Breast epithelium (tissue), 4 donors: ENCODE measurements at places on chromosomes 6 and 20. TPM values are rescaled to one million over a fixed set of nuclear protein-coding genes. Genes with fewer than 3 reads are reported as not detected.

BMP5 gene
- total RNA-seq = 5.1 TPM

RAB44 gene
- total RNA-seq = 1.9 TPM

- no peak for DNase-seq
Observed at GRCh38 chr20:9241721-9242427, 173.0 kb downstream of the PLCB4 start.

DNA sequence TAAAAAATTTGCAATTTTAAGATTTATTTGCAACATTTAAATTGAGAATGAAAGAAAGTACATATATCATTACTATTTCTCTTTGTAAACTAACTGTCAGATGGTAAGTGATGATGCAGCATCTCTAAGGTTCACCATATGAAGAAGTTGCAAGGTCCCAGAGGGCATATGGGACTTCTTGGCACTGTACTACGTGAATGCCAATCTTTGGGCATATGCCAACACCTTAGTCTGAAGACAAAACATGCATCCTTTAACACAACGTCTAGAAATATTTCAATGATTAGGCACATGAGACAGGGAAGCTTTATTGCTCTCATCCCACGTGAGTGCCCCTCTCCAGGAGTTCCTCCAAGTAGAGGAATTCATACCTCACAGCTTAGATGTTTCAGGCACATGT lies 66.8 kb downstream of the CDK19 start:
- no peak for DNase-seq

GRCh38 chr6:14682812-14683211 lies 563.1 kb upstream of the JARID2 start:
- no peak for DNase-seq

DNA sequence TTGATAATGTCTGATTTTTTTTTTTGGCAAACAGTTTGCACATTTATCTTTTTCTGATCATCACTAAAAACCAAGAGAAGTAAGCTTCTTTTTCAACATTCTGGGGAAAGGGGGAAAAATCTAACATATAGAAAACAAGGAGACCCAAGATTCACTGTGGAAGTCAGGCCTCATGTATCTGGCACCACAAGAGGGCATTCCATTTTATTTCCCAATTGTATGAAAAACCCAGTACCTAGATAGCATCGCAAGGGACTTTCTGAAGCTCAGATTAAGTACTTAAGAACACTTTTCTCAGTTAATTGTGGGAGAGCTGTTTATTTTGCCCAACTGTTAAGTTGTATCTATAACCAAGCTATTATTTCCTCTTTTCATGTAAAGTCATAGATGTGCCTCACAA lies 152.9 kb downstream of the KLHL32 start:
- DNase-seq = no peak

DNA sequence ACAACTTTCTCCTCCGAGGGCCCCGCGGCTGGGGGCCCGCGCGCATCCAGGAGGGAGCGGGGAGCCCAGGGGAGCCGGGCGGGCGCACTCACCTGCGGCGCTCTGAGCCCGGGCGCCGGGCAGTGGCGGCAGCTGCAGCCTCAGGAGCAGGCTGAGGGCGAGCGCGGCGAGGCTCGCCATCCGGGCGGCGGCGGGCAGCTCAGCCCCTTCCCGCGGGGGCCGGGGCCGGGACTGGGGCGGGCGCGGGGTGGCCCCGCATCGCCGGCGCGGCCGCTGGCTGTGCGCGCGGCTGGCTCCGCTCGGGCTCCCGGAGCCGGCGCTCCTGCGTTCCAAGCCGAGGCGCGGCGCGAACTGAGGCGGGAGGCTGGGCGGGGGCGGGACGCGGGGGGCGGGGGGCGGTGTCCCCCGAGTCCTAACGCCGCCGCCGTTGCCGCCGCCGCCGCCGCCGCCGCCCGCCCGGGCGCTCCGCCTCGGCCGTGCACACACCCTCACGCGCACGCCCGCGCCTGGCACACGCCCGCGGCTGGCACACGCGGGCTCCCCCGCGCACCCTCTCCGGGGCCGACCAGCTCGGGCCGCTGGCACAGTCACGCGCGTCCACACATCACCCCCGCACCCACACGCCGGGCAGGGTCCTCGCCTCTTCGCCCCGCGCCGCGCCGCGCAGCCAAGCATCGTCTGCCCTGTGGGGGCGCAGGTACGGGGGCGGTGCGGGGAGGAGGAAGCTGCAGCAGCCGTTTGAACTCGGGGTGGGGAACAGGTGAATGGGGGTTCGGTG lies at the start of gene PTPRT:
PTPRT (minus strand) TSS at position 353 of the 778 bp plus-strand sequence; CDS start at position 180, 173 bp downstream.
- no peak for DNase-seq

DNA sequence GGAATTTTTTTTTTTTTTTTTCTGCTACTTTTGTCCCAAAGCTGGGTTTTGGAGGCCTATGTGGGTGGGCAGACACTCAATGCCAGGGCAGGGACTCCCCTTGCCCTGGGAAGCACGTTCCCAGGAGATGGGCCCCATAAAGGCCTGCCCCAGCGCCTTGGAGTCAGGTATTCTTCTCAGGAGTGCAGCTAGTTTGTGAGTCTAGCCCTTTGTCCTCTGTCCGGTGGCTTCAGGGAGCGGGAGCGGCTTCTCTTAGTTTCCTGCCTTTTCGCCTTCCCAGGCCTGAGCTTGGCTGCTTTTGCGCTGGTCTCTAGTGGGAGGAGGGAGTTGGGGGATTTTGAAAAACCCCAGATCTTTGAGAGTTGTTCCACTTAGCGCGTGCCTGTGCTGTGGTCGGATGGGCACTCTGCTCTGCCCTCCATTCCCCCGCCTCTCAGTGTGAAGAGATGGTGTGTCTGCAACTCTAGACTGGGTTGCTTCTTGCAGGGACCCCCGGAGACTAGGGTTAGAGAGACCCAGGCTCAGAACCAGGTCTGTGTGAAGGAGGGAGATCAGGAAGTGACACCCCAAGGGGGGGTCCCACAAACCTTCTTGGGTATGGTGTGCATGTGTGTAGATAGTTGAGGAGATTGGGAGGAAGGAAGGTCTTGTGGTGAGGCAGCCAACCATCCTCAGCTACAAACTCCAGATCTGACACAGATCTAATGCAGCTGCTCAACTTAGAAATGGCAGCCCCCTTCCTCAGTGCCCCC lies 1.3 kb downstream of the PLCG1 start:
- no peak for DNase-seq
